GM13977 (cell line): ENCODE measurements at places on chromosomes 12 and 14.

- DNase-seq = no peak
These were observed 172.8 kb downstream of the CRADD start for GRCh38 chr12:93849946-93850345.

DNA sequence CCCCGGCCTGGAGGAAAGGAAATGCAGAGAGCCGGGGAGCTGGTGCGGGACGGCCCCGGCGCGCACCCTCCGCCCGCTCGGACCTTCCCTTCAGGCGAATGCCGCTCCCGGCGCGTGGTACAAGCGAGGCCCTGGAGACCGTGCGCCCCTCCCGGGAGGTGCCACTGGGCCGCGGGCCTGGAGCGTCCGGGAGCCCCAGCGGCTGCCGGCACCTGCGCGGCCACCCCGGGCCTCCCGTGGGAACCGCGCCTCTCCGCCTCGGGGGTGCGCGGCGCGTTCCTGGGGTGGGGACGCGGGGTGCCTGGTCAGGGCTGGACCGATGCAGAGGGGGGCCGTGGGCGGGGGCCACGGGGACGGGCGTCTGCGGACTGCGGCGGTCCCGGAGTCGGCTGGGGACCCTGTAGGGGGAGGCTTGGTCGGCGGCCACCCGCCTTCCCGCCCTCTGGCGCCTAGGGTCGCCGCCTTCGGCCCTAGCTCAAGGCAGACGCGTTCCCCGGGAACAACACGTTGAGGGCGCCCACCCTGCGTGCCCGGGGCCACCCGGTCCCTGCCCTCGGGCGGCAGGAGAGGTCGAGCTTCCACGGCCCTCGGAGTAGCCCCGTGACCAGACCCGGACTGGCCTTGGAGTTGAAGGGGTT lies 599 bp downstream of the PAPLN start:
- DNase-seq = peak; percentile 63

GRCh38 chr12:112852127-112852526 lies 54.6 kb upstream of the OAS1 start:
- DNase-seq = no peak

DNA sequence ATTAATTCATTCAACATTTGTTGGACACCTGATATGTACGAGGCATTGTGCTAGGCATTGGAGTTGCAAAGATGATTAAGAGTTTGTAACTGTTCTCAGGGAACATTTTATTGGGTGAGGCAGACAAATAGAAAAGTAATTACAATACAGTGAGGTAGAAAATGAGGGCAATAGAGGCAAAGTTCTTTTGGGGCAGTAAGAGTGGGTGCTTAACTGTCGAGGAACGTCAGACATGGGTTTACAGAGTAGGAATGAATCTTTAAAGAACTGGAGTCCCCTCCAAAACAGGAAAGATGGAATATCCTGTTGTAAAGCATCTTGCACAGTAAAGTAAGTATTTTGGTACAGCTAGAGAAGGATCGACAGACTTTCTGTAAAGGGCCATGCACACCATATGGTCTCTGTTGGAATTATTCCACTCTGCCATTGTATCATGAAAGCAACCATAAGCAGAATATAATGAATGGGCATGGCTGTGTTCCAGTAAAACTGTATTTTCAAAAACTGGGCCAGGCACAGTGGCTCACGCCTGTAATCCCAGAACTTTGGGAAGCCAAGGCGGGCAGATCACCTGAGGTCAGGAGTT lies 9.1 kb downstream of the CREBL2 start:
- DNase-seq = no peak

DNA sequence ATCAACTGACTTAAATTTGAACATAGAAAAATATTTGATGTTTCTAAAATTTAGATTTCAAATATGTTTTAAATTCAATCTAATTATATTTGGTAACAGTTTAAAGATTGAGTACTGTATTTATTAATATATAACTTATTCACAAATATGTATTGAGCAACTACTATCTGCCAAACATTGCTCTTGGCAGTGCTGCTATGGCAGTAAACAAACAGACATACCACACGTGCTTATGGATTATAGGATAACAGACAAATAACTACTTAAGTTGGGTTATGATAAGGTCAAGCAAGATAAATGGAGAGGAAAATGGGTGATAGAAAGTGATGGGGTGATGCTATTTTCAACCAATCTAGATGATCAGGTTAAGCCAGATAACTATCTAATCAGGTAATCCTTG lies 538.1 kb downstream of the C12orf50 start:
- DNase-seq = no peak

DNA sequence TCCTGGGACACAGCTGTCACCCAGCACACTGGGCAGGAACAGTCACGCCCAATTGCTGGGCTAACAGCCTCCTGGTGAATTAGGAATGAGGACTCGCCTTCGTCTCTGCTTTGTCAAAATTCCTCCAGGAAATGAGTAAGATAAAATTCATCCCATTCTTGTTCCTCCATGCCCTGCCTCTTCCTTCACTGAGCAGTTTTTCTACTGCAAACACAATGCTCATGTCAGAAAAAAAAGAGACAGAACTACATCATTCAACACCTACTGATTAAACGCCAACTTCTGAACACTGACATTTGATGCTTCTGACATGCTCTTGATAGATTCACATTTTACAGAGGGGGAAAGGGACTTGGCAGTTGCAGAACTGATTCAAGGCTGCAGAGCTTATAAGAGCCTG lies 37.5 kb upstream of the DTX1 start:
- no peak for DNase-seq

DNA sequence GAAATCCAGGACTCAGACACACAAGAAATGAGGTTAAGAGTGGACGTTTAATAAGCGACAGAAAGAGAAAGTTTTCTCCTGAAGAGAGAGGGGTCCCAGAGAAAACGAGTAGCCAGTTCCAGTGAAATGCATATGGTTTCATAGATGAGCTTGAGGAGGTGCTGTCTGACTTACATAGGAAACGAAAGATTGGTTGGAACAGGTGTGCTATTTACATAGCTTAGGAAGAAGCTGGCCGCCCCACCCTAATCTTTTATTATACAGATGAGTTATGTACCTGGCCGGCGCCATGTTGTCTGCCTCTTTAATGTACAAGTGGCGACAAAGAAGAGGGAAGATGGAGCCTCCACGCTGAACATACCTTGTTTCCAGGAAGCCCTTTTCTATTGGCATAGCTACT lies 223.0 kb downstream of the SLC6A15 start:
- DNase-seq = no peak

DNA sequence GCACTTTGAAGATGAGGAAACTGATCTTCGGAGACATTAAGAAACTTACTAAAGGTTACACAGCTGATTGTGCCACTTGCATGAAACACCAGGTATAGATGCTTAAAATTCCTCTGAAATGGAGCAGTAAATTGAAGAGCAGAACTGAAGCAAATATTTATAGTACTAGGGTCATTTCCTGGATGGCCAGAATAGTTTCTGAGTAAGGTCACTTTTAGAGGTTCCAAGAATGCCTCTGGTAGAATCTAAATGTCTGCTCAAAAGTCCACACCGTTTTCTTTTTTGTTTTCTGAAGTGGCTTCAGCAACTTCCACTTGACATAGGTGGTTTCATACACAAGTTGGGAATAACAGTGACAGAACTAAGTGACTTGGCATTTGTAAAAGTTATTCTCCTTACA lies 19.4 kb downstream of the TPH2 start:
- DNase-seq = no peak

GRCh38 chr14:88258021-88258420 lies 65.0 kb downstream of the KCNK10 start:
- DNase-seq = no peak

DNA sequence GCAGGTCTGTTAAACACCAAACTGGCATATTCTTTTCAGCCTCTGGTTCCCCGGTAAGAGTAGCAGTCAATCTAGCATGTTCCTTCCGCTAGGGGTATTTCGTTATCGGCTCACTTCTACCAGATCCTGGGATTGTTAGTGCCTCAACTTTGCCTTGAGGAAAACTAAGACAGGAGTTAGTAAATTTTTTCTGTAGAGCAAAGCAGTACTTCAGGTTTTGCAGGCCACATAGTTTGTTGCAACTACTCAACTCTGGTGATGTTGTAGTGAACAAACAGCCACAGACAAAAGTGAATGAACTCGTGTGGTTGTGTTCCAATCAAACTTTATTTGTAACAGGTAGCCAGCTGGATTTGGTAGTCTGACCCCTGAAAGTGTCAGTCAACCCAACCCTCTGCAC lies 6.3 kb upstream of the CDH24 start:
- no peak for DNase-seq

GRCh38 chr12:64036414-64036813 lies 185.7 kb downstream of the KICS2 start:
- DNase-seq = no peak

DNA sequence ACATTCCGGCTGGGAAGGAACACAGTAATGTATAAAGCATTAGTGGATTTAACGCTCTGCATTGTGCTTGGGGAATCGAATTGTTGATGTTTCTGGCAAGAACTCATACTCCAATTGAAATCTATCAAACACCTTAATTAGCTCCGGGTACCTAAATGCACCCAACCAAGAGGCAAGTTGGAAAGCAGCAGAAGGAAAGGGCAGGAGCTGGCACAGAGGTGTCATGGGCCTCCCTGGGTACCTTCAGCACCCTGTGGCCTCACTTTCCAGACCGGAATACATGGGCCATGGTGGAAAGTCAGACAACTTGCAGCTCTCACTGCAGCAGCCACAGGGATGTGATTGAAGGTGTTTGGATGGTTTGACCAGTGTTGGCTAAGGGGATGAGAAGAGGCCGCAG lies 6.8 kb upstream of the BCL11B start:
- no peak for DNase-seq

DNA sequence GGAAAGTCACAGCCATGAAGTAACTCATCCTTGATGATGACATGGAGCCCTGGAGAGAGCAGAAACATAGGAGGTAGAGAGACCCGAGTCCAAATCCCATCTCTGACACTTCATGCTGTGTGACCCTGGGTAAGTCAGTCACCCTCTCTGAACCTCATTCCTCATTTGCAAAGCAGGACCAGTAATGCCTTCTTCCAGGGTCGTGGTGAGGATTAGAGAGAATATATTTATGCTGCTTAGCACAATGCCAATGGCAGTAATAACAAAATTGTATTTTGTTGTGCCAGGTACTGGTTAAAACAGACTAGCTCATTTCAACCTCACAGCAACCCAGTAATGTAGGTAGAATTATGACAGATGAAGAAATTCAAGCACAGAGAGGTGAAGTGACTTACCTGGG lies 13.9 kb upstream of the RBM19 start:
- no peak for DNase-seq

DNA sequence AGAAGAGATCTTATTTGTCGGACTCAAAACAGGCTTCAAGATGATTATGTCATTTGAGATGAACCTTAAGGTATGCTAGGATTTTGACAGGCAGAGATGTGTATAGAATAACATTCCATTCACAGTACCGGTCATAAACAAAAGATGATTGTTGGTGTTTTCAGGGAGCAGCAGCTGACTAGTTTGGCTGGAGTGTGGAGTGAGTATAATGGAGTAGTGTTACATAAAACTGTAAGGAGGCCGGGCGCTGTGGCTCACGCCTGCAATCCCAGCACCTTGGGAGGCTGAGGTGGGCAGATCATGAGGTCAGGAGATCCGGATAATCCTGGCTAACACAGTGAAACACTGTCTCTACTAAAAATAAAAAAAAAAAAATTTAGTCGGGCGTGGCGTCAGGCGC lies 23.9 kb downstream of the SERPINA10 start:
- no peak for DNase-seq

GRCh38 chr12:6953442-6954315 lies 2.5 kb downstream of the PTPN6 start:
- DNase-seq = peak; percentile 78

- DNase-seq = no peak
These were observed 116.2 kb upstream of the TMEM260 start for GRCh38 chr14:56463271-56463890.

DNA sequence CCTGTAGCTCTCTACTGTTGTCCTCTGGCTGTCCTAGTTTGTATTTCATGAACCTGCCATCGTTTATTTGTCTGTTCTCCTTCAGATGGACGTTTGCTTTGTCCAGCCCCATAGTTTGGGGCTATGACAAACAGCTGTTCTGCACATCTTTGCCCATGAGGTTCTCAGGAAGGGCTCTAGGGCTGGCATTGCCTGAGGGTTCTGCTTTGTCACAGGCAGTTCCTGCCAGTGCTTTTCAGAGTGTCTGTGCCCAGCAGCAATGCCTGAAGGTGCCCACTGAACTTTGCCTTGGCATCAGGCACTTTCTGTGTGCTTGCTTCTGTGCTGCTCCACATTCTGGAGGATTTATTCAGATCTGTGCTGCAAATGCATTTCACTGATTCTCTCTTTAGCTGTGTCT lies 361.3 kb downstream of the TMEM121 start:
- DNase-seq = no peak

- no peak for DNase-seq
These were observed 1.3 kb downstream of the R3HDM2 start for GRCh38 chr12:57429473-57430111.

DNA sequence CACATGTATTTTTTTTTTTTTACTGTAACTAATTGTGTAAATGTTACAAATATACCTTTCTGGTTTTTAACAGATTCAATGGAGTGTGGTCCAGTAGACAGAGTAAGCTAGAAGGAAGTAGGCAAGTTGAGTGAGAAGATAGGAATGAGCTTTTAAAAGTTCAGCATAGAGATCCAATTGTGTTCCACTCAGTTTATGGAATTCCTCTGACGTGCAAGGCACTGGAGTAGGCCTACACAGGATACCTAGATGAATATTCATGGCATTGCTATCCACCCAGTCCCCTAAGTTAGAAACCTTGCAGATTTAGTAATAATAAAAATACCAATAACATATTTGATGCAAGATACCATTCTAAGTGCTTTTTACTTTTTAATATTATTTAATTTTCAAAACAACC lies 225.6 kb upstream of the ARID2 start:
- DNase-seq = no peak

DNA sequence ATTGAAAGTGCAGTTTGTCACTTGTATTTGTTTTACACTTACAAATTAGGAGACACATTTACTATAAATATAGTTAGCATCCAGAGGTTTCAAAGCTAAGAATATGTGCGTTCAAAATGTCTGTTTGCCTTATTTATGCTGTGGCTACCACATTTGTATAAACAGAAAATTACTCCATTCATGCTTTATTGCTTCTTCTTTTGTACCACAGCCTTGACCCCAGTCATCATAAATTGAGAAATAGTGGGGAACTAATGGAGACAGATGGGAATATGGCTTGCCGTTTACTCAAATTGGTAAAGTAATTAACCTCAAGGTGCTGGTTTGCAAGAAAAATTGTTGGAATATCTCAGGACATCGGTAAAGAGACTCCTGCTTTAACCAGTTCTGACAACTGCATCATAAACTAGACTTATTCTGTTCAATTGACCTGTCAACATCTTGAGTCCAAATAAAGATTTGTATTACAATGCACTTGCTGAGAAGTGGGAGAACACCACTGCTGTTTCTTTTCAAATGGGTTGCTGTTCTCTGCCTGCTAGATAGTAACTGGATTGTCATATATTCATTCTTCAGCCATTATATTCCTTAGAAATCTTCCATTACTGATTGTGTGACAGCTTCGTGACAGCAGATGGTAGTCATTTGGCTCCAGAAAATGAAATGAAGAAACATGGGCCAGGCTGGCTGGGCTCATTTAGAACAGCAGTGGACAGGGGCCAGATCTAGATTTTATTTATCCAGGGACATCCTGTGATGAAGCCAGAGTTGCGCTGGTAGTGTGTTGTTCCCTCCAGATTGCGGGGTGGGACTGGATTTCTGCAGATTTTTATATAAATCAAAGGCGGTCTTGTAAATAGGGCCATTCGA lies 354.4 kb downstream of the EGLN3 start:
- no peak for DNase-seq
